Islet precursor cell (in vitro differentiated cells): ENCODE measurements at places on chromosomes 5 and 9.
A peak's percentile ranks its signal among the peaks of the same experiment; 100 is the strongest.

GRCh38 chr5:8981496-8981895 is 564.4 kb downstream of the SEMA5A start:
- no peak for DNase-seq

GRCh38 chr5:93956006-93956405 is 214.6 kb upstream of the POU5F2 start:
- no peak for DNase-seq

DNA sequence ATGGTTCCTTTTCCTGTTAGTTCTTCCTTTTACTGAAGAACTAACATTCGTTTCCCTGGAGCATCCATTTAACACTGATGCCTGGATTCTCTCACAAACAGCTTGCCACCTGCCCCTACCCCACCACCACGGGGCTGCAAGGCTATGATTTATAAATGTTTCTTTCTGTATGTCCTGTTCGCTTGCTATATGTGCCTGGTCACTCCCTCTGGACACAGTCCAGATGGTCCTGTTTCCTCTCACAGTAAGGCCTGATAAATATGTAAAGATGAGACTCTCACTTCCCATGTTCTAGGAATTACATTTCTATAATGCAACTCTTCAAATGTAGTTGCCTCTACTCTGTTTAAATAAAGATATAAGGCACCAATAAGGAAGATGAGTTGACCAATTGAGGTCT is 146.4 kb upstream of the SHB start:
- DNase-seq = peak; percentile 14

GRCh38 chr9:110047955-110048402 is 160.0 kb downstream of the C9orf152 start:
- peak; percentile 72 for DNase-seq

DNA sequence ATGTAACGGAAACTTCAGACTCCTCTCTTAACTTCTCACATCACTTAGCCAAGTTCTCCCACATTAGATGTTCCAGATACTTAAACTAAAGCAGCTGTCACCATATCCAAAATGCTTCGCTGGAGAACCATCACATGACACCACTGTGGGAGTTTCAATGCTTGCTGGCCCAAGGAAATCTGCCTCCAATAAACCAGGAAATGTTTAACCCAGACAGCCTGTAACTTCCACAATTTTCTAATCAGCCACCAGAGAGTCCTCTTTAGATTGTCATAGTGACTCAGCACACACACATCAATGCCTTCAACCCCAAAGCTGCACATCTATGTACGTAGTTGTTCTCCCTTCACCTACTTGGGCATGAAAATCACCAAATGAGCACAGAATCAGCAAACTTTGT is 118.7 kb downstream of the LPAR1 start:
- no peak for DNase-seq

GRCh38 chr5:167918813-167919483 is 372.5 kb upstream of the WWC1 start:
- no peak for DNase-seq

- DNase-seq = no peak
Measured at GRCh38 chr5:125376059-125376641, 629.7 kb upstream of the ZNF608 start.

GRCh38 chr9:96852676-96853075 is 1.6 kb downstream of the ZNF782 start:
- no peak for DNase-seq

- no peak for DNase-seq
Measured at GRCh38 chr5:4216142-4216541, 620.5 kb downstream of the IRX1 start.
